ENCODE measurements at places on chromosomes 16 and 17. TPM values are rescaled to one million over a fixed set of nuclear protein-coding genes. Genes with fewer than 3 reads are reported as not detected.

TM4SF5 gene
- 0.88 TPM for total RNA-seq

QPRT gene
- total RNA-seq, result 13.9 TPM

GRCh38 chr16:57628008-57628781 lies at the start of gene ADGRG1:
Gene ADGRG1, plus strand, starts transcription at chr16:57628630. Its CDS starts 21,658 bp downstream, at chr16:57650288.
- peaks cover 2% of the 10 kb centered on the region for H3K27me3 ChIP-seq
- no peaks in the 10 kb centered on the region for H3K36me3 ChIP-seq
- peak; percentile 95 for DNase-seq
- H3K4me1 ChIP-seq, result peaks cover 4% of the 10 kb centered on the region

CCL4L2 gene
- total RNA-seq, result 1.6 TPM

DNA sequence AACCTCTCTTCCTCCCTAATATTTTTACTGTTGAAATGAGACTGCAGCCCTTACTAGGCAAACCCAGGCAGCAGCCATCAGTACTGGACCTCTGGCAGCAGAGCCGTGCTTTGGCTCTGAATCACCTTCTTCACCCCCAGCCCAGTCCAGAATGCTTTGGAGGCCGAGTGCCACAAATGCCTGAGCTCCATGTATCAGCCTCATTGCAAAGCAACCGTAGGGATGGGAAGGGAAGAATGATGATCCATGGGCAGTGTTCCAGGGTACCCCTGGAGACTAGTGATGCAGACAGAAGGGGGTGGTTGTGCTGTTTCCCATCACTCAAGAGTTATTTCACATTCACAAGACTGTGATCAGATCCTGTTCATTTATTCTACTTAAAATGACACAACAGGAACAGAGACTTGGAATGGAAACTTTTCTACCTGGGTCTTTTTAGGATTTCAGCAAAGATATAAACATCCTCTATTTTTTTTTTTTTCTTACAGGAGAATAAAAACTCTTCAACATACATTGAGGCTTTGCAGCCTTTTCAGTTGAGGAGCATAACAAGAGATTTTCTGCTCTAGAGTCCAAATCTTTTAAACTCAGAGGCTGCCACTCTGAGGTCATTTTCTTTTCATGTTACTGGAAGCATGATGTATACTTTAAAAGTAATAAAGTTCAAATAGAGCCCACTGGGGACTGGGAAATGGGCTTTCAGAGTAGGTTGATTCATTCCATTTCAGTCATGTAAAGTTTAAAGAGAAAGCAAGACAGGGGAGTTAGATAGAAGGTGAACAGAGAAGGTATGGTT lies 138.3 kb downstream of the KCNJ2 start:
- no peaks in the 10 kb centered on the region for H3K4me1 ChIP-seq
- no peak for DNase-seq
- no peak overlapping the region for H3K27ac ChIP-seq
- no peaks in the 10 kb centered on the region for H3K36me3 ChIP-seq
- H3K4me3 ChIP-seq, result no peak overlapping the region

GRCh38 chr17:73343168-73343634 lies 31.4 kb upstream of the CDC42EP4 start:
- H3K4me1 ChIP-seq, result no peaks in the 10 kb centered on the region
- no peaks in the 10 kb centered on the region for H3K27me3 ChIP-seq
- no peak overlapping the region for H3K4me3 ChIP-seq
- DNase-seq, result peak; percentile 90
- no peaks in the 10 kb centered on the region for H3K36me3 ChIP-seq

HOXB5 gene
- 27.0 TPM for total RNA-seq

DNA sequence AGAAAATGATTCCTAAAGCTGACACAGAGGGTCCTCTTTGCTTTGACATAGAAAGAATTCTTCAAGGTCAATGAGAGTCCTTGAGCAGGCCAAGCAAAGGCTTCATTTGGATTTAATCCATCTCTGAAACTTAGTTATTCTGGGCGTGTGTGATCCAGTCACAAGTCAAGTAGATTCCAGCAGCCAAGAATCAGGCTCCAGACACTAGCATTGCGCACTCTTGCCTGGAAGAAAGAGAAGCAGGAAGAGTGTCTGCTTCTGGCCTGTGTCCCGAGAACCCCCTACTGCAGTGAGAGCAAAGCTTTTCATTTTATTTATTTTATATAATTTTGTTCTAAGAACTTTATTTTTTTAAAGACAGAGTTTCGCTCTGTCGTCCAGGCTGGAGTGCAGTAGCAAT lies 88.2 kb upstream of the CACNG5 start:
- H3K4me3 ChIP-seq, result no peak overlapping the region
- DNase-seq, result no peak
- peaks cover 8% of the 10 kb centered on the region for H3K36me3 ChIP-seq
- no peaks in the 10 kb centered on the region for H3K27me3 ChIP-seq

GRCh38 chr16:48176635-48177408 lies 21.0 kb upstream of the ABCC12 start:
- H3K36me3 ChIP-seq, result no peaks in the 10 kb centered on the region
- no peaks in the 10 kb centered on the region for H3K27me3 ChIP-seq
- no peaks in the 10 kb centered on the region for H3K4me1 ChIP-seq
- H3K27ac ChIP-seq, result no peak overlapping the region
